ENCODE measurements at places on chromosomes 7 and 10. TPM values are rescaled to one million over a fixed set of nuclear protein-coding genes. Genes with fewer than 3 reads are reported as not detected.

Gene HELLS
- polyA plus RNA-seq: 40.2 TPM

Gene SLC29A4
- 44.2 TPM for polyA plus RNA-seq

Gene AVPI1
- polyA plus RNA-seq: 4.9 TPM

Gene ETV1
- polyA plus RNA-seq: 33.3 TPM

Gene MRLN
- polyA plus RNA-seq: 7.5 TPM

Gene ADCYAP1R1
- 1.5 TPM for polyA plus RNA-seq

Gene ENTPD7
- 13.1 TPM for polyA plus RNA-seq

DNA sequence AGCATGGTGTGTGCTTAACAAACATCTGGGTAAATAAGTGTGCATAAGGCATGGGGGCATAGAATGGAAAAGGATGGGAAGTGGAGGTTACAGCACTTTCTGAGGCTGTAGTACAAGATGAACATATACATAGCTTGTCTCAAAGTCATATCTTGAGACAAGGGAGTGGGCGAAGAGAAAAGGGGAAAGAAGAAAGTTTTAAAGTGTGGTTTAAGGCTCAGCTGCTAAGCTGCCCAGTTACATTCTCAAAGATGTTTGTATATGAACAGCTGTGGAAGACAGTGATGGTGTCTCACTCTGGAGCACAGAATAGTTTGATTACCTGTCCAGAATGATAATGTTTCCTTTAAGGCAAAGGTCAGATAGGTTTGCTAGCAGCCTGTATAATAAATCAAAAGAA lies 61.9 kb upstream of the LANCL2 start:
- DNase-seq: no peak

DNA sequence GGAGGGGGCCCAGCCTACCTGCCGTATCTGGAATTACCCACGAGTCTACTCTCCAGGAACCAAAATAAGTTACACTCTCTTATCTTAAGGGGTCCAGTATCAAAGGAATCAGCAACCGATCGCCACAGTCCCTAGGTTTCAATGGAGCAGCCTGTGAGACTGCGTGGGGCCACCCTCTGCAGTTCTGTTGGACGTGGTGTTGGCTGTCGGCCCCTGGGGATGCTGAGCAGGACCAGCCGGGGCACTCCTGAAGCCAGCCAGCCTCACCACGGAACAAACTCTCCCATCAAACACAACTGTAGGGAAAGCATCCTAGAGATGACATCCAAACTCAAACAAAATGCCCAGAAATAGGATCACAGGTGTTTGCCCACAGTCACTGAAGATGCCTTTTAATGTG lies 25.5 kb upstream of the ABLIM1 start:
- DNase-seq: no peak

GRCh38 chr7:44638611-44639557 lies 32.5 kb downstream of the OGDH start:
- no peak for DNase-seq

GRCh38 chr7:94249631-94250030 lies 145.1 kb upstream of the COL1A2 start:
- no peak for DNase-seq

DNA sequence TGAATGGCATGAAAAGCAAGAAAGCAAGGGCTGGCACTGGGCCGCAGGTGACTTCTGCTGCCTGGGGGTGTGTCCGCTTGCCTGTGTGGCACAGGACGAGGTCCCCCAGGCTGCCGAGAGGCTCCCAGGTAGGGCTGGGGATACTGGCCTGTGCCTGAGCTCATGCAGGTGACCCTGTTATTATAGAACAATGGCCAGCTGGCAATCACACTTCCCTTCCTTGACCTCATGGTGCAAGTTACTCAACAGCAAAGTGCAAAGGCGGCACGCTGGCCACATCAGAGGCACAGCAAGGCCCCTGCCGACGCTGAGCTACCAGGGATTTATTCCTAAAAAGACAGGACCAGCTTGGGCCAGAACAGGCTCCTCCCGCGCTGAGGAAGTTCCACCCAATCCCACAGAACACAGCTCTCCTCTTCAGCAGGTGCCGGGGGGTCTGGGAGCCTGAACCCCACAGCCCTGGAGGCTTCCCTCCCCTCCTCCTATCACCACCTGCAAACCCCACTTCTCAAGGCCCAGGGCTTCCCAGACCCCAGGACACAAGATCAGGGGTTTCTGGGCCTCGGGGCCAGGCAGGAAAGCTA lies 1.4 kb upstream of the ADAM8 start:
- DNase-seq: no peak

GRCh38 chr7:33351709-33352108 lies 222.3 kb downstream of the BBS9 start:
- DNase-seq: no peak

DNA sequence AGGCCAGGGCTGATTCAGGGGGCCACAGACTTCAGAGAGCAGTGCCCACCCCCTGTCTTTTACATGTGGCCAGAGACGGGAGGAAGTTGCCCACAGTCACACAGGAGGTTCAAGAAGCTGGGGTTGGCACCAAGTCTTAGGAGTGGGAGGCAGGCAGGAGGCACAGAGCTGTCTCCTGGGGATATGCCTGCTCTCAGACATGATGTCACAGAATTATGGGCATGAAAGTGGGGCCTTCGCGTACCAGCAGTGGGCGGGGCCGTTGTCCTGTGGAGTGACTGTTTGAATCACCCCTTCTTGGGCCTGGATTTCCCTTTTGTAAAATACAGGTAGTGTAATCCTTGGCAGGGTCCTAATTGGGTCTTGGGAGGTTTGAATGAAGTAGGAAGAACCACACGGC lies 81.2 kb upstream of the PPIF start:
- DNase-seq: no peak

GRCh38 chr7:6691103-6691502 lies 15.6 kb downstream of the ZNF12 start:
- DNase-seq: no peak

GRCh38 chr10:68139448-68140272 lies 30.4 kb downstream of the MYPN start:
- no peak for DNase-seq

- no peak for DNase-seq
These were observed 292.6 kb downstream of the PARD3 start for GRCh38 chr10:34522546-34522945.

- DNase-seq: no peak
These were observed 43.2 kb downstream of the PCLO start for GRCh38 chr7:83119494-83119893.

GRCh38 chr7:41107330-41107937 lies 595.5 kb downstream of the INHBA start:
- no peak for DNase-seq

GRCh38 chr7:133354546-133355324 lies 101.9 kb downstream of the EXOC4 start:
- DNase-seq: no peak

DNA sequence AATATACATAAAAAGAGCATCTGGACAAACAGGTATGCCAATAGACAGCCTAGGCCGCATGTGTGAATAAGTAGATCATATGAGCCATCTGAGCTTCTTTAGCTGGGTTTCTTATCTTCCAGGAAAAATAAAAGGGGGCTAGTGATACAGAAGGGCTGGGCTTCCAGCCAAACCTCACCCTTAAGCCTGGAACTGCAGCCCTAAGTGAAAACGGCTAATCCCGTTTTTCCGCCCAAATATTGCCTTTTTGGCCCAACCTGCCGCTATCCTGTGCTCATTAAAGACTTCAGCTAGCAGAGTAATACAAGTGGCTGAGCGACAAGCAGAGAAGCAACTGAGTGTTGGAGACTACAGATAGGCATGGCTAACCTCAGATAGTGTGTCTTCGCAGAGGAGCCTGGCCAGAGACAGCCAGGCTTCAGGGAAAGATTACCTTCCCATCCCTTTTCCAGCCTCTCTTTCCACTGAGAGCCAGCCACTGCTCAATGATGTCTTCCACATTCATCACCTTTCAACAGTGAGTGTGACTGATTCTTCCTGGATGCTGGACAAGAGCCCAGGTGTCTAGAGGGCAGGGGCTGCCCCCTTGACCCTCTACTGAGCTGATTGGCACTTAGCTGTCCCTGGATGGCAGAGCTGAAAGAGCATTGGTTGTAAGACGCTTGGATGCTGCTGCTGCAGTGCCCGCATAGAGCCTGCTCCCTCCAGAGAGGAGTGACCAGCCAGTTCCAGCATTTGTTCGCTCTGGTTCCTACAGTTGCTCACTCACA lies 108.9 kb downstream of the ITGB8 start:
- DNase-seq: no peak

- DNase-seq: no peak
These were observed 66.5 kb downstream of the BICC1 start for GRCh38 chr10:58579011-58579655.

GRCh38 chr7:156676263-156676662 lies 35.7 kb downstream of the RNF32 start:
- DNase-seq: no peak

DNA sequence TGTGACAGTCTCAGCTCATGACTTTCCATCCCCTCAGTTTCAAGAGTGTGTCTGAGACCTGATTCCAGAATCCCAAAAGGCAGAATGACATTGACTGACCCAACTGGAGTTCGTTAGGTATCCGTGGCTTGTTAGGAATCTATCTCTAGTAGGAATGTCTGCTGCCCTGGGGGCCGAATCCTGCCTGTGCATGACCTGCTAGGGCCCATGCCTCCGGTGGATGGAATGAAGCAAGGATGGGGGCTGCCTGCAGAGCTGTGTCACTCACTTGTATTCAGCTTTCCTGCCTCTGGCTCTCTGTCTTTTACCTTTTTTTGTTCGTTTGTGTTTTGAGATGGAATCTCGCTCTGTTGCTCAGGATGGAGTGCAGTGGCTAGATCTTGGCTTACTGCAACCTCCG lies 129.5 kb downstream of the SDK1 start:
- DNase-seq: no peak

All from right lung (tissue), 10 donors.